Activated T-helper 1 cell treated with anti-CD3 and anti-CD28 coated beads, Interleukin-2, amount 50 U/mL, for 16 hours (primary cell): ENCODE measurements at places on chromosomes 4 and X.

DNA sequence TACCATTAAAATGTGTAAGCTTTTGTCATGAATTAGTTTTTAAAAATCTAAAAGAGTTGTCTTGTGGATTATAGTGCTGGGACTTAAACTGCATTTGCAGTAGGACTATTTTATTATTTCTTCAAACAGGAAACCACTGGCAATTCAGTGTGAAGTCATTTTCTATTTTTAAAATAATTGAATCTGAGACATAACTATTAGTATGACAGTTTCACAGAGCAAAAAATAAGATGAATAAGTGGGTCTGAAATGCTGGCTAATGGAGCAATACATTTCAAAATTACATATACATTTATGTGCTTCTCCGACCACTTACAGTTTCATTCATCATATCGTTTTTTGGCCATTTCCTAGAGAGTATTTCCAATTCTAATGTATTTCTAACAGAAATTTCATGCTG, 75.3 kb upstream of the RAPGEF2 start:
- no peak for DNase-seq

DNA sequence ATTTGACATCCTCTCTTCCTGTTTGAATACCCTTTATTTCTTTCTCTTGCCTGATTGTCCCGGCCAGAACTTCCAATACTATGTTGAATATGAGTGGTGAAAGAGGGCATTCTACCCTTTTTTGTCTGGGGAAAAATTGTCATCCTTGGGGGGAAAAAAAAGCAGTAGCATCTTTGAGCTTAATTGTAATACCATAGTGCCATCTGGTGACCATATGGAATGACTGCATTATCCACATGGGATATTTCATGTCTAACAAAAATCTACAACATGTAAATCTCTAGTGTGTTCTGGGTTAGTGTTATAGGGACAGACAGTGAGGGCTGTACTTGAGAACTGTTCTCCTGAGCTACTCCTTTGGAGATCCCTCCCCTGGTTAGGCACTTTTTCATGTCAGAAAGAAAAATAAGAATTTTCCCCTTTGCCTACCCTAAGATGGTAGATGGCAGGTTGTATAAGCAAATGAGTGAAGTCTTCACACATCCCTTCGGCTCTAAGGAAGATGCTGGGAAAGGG, 26.0 kb downstream of the CAPN6 start:
- DNase-seq, result no peak

GRCh38 chr4:7964459-7964858, 24.8 kb upstream of the AFAP1 start:
- DNase-seq, result no peak

DNA sequence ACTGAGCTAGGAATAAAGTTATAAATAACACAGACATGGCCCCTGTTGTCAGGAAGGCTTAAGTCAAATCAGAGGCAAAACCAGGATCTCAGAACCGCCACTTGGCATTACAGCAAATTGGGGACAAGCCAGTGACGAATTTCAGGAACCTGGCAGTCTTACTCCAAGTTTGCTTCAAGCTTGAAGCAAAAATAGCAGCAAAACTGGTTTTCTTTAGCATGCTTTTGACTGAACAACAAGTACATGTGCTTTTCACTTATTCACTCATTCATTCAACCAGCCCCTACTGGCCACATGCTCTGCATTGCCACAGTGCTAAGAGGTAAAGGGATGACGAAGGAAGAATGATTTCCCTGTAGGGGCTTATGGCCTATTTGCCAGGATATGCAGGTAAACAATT, 253.9 kb upstream of the PPARGC1A start:
- no peak for DNase-seq

DNA sequence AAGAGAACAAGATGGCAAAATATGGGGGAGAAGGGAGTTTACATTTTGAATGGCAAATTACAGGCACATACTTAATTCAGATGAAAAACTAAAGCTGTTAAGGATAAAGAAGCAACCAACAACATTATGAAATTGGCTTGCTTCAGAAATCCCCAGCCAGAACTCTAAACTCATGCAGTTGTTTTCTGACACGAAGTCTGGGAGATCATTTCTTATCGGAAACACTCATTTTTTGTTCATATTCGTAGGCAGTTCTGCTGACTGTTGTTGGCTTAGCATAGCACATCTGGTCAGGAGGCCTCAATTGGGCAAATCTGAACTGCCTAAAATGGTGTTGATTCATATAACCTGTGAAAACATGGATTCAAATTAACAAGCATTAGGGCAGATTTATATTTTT, 33.0 kb upstream of the ARHGAP6 start:
- DNase-seq, result no peak

DNA sequence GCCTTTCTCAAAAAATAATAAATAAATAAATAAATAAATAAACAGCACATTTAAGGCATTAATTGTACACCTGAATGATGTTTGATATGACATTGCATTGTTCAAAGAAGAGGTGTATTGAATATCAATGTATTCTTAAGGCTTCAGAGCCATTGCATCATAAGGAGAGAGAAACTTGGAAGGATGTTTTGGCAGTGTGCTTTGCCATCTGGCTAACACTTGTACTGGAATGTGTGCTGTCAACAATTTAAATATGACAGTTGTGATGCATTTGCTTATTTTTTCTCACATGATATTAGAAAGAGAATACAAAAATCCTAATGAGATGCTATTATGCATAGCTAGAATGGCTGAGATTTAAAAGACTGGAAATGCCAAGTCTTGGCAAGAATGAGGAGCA, 67.8 kb downstream of the FAM133A start:
- no peak for DNase-seq

- DNase-seq, result no peak
Measured at GRCh38 chrX:148577741-148578140, 77.3 kb downstream of the AFF2 start.
